Endothelial cell of coronary artery (primary cell): ENCODE measurements at places on chromosomes 2 and 18. TPM values are rescaled to one million over a fixed set of nuclear protein-coding genes. Genes with fewer than 3 reads are reported as not detected.

MAP2 gene
- total RNA-seq: 8.8 and 9.2 TPM in 2 replicates

NAT8 gene
- total RNA-seq: not detected in 2 replicates

LCT gene
- not detected in 2 replicates for total RNA-seq

GCKR gene
- 6.7 and 9.3 TPM in 2 replicates for total RNA-seq

CHST9 gene
- total RNA-seq: not detected in 2 replicates

IGFBP2 gene
- total RNA-seq: 18.8 and 274 TPM in 2 replicates

CCDC74B gene
- total RNA-seq: 0.72 and 0.85 TPM in 2 replicates

MAIP1 gene
- total RNA-seq: 20.2 and 21.2 TPM in 2 replicates

C2orf66 gene
- 0.09 TPM in 2 replicates for total RNA-seq

RAMP1 gene
- total RNA-seq: 0.19 TPM in 1 of 2 replicates, not detected in the other

UCN gene
- total RNA-seq: 0.09 and 0.19 TPM in 2 replicates

OSBPL1A gene
- total RNA-seq: 12.9 and 17.4 TPM in 2 replicates

IHH gene
- total RNA-seq: under 0.01 and 0.09 TPM in 2 replicates

ATP8B1 gene
- 67.1 and 67.3 TPM in 2 replicates for total RNA-seq

CHRNA1 gene
- 0.09 and 0.27 TPM in 2 replicates for total RNA-seq

TUBA4B gene
- not detected in 2 replicates for total RNA-seq
